ENCODE measurements at places on chromosomes 1 and 21. TPM values are rescaled to one million over a fixed set of nuclear protein-coding genes. Genes with fewer than 3 reads are reported as not detected.

DNA sequence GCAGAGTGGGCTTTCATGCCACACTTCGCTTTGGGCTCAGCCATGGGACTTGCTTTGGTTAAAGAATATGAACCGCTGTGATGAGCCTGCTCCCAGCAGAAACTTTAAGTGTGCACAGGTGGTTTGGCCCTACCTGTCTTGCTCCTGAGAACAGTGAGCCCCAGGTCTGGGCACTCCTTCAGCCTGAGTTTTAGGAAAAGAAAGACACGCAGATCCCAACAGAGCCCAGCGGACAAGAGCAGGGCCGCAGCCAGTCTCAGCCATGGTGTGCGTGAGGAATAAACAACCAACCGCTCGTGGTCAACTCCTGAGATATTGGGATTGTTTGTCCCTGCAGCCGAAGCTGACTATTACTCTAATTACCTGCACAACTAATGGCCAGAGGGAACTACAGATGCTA is 217.1 kb upstream of the C1orf174 start:
- no peaks in the 10 kb centered on the region for H3K36me3 ChIP-seq
- no peaks in the 10 kb centered on the region for H3K27me3 ChIP-seq
- H3K4me1 ChIP-seq = no peaks in the 10 kb centered on the region
- DNase-seq = no peak
- H3K27ac ChIP-seq = no peak overlapping the region

GRCh38 chr1:200780545-200781369 is 42.1 kb downstream of the CAMSAP2 start:
- H3K27ac ChIP-seq = peak overlapping the region; percentile 39
- H3K36me3 ChIP-seq = peaks cover 14% of the 10 kb centered on the region
- H3K4me3 ChIP-seq = no peak overlapping the region
- H3K4me1 ChIP-seq = peaks cover 24% of the 10 kb centered on the region
- H3K27me3 ChIP-seq = no peaks in the 10 kb centered on the region

GRCh38 chr1:14726606-14727005 is 128.1 kb downstream of the KAZN start:
- DNase-seq = no peak
- peaks cover 16% of the 10 kb centered on the region for H3K27me3 ChIP-seq
- no peaks in the 10 kb centered on the region for H3K36me3 ChIP-seq
- no peak overlapping the region for H3K27ac ChIP-seq

Gene CASQ2
- not detected for total RNA-seq

Gene CAMK2N1
- 13.2 TPM for total RNA-seq

DNA sequence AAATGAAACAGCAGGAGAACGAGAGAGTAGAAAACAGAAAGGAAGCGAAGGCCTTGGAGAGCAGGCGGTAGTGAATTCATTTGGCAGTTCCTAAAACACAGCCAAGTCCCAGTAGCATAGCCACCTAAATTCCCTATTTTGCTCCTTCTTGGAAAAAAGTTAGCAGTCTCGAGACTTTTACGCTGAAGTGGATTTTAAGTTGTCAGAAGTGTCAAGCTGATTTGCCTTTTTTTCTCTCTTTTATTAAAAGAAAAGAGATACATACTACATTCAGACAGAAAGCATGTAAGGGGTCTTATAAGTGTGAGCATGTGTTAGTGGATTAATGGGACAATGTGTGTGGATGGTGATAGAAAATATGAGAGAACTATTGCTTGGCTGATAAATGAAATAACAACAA is 19.2 kb downstream of the NFIA start:
- no peak overlapping the region for H3K4me3 ChIP-seq
- H3K36me3 ChIP-seq = no peaks in the 10 kb centered on the region
- H3K4me1 ChIP-seq = peaks cover 26% of the 10 kb centered on the region
- DNase-seq = no peak
- H3K27ac ChIP-seq = peak overlapping the region; percentile 45
- H3K27me3 ChIP-seq = no peaks in the 10 kb centered on the region

Gene SPOCD1
- 7.3 TPM for total RNA-seq

DNA sequence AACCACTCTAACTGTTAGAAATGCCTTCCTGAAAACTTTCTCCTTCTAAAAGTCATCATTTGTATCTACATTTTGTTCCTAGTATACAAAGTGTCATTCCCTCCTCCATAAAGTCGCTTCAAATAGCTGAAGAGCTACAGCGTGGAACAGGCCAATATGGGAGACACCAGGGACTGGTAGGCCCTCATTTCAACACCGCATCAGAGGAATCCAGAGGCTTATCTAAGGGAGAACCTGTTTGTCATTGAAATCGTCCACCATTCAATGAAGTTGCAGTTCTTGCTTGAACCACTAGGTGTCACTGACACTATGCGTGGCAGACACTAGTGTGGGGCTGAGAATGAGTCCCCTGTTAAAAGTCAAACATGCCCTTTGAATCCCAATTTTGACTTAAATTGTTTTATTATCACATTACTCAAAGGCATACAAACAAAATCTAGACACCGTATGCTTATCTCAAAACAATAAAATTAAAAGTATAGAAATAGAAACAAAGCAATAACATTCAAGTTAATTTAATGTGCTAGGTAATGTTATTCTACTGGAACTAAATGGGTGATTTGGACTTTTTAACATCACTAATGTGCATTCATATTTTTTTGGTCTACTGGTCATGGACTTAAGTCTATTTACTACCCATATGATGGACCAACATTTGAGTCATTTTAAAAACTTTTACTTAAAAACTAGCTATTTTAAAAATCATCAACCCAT is 182.3 kb downstream of the FCRL5 start:
- H3K4me1 ChIP-seq = peaks cover 4% of the 10 kb centered on the region
- H3K27me3 ChIP-seq = peaks cover 41% of the 10 kb centered on the region
- H3K36me3 ChIP-seq = no peaks in the 10 kb centered on the region
- no peak for DNase-seq
- no peak overlapping the region for H3K4me3 ChIP-seq

DNA sequence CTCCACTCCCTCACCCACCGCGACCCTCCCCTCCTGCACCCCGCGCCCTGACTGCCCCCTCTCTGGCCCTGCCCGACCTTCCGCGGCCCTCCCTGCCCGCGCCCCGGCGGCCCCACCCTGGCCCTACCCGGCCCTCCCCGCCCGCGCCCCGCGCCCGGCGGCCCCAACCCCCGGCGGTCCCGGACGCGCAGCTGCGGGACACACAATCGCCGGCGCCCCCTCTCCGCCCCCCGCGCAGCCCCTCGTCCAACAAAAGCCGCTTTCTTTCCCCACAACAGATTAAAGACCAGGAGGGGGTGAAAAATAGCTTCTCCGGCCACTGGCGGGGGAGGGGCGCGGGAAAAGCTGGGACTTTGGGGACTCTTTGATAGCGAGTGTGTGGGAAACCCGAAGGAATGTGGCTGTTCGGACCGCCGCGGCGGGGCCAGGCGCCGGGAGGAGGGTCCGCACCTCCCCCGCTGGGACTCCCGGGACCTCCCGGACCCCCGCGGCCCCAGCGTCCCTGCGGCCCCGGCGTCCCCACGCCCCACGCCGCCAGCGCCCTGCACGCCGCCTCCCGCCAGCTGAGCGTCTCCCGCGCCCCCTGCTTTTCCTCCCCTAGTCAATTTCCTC is 8.8 kb upstream of the ID3 start:
- DNase-seq = no peak
- H3K36me3 ChIP-seq = no peaks in the 10 kb centered on the region
- H3K27me3 ChIP-seq = no peaks in the 10 kb centered on the region

DNA sequence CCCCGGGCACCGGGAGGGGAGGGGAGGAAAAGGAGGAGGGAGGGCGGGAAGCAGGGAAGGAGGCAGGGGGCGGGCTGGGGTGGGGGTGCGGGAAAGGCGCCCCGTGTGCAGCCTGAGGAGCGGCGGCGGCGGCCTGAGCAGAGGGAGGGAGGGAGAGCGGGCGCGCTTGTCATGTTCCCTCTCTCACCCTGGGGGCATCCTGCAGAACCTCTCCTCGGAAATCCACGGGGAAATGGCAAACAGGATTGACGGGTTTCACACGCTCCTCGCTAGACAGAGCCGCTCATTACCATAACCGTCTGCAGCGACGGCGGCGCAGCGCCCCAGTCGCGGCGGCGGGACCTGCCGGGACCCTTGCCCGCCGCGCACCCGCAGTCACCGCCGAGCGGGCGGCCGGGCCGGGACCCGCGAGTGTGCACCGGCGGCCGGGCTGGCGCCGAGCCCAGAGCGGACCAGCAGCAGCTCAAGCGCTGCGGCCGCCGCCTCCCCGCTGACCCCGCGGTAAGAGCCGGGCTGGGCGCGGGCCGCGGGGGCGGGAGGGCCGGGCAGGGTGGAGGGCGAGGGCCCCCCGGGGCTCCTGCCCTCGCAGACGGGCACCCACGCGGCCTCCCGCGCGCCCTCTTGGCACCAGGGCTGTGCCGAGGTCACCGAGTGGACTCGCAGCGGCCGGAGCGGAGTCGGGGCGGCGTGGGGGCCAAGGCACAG is at the start of gene SERTAD4:
SERTAD4 (plus strand) TSS at position 286 of the 705 bp plus-strand sequence. CDS start 5,165 bp downstream, outside the sequence.
- peak within 1 kb of the TSS; percentile 78 for H3K4me3 ChIP-seq
- no peak for DNase-seq
- H3K36me3 ChIP-seq = no peaks in the 10 kb centered on the region
- peaks cover 43% of the 10 kb centered on the region for H3K4me1 ChIP-seq
- H3K27ac ChIP-seq = peak within 1 kb of the TSS; percentile 80
- no peaks in the 10 kb centered on the region for H3K27me3 ChIP-seq

GRCh38 chr1:84090447-84091245 is 53.4 kb upstream of the PRKACB start:
- no peak overlapping the region for H3K27ac ChIP-seq
- H3K27me3 ChIP-seq = no peaks in the 10 kb centered on the region
- H3K36me3 ChIP-seq = peaks cover 3% of the 10 kb centered on the region
- H3K4me3 ChIP-seq = no peak overlapping the region
- peaks cover 31% of the 10 kb centered on the region for H3K4me1 ChIP-seq
- DNase-seq = no peak

DNA sequence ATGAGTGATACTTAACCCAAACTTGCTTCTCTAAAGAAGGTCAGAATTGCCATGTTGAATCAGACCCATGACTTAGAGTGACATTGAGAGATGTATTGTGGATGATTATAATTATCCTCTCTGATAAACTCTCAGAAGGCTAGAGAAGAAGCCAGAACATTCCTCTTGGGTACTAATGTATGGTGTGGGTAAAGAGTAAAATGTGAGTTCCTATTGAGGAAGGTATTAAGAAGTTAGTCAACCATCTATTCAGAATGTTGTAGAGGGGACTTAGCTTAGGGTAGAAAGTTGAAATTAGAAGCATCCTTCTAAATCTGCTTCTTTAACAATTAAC is 7.3 kb downstream of the GMEB1 start:
- H3K27ac ChIP-seq = no peak overlapping the region
- H3K4me3 ChIP-seq = no peak overlapping the region
- H3K4me1 ChIP-seq = peaks cover 2% of the 10 kb centered on the region

- H3K4me1 ChIP-seq = peaks cover 8% of the 10 kb centered on the region
- no peaks in the 10 kb centered on the region for H3K27me3 ChIP-seq
- H3K4me3 ChIP-seq = no peak overlapping the region
- H3K36me3 ChIP-seq = no peaks in the 10 kb centered on the region
Measured at GRCh38 chr1:79519084-79519760, 512.7 kb upstream of the ADGRL4 start.

DNA sequence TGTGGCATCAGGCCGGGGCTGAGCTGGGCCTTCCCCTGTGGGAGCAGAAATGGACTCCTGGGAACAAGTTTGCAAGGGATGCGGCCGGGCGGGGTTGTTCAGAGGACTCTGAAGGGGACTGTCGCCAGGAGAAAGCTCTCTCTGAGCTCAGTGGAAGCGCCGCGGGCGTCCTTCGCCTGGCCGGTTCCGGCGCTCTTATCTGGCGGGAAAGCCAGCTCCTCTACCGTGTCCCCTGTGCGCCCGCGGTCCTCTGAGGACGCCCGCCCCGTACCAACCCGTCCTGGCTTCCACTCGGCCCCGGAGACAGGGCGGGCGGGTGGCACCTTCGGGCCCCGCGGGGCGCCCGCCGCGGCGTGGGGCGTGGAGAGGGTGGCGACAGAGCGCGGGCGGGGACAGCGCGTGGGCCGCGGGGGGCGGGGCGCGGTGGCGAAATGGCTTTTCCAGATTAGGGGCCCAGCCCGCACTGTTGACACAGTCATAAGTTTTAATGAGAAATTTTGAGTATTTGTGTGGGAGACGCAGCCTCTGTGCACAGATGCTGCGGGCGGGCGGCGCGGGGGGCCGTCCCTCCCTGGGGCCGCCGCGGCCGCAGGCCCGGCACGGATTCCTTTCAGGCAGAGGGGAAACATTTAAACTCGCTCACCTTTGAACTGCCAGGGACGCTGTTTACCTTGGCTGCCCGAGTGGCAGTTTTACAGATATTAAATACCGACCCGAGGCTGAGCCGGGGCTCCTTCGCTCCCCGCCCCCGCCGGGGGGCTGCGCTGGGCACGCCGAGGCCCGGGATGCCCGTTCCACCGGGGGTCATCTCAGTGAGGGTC is 70.2 kb downstream of the FOXD2 start:
- H3K4me1 ChIP-seq = peaks cover 4% of the 10 kb centered on the region
- no peak for DNase-seq
- H3K4me3 ChIP-seq = peak overlapping the region; percentile 69
- no peak overlapping the region for H3K27ac ChIP-seq

Gene LCE2B
- not detected for total RNA-seq

DNA sequence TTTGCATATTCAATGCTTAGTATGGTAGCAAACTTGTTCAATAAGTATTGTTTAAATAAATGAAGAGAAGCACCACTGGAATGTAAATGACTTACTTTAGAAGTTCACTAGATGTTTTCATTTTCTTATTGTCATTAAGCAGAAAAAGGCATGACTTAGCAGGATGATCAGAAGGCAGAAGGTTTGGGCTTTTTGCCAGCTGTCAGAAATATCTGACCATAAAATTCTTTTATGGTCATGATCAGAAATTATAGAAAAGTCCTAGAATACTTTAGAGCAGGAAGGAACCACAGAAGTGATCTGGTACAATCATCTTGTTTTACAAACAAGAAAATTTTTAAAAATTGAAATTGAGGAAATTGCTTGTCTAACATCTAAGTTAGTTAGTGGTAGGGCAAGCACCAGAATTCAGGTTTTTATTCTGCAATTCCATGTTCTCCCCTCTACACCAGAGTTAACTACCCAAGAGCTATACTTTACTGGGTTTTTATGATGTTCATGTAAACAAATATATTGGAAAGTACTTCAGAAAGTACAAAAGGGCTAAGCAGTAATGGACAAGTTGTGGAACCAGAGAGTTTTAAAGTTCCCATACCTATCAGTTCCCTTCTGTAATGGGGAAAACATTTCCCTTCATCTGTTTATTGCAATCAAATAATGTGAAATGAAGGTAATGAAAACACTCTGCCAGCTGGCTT is 10.1 kb downstream of the FMO5 start:
- no peak overlapping the region for H3K27ac ChIP-seq
- no peaks in the 10 kb centered on the region for H3K27me3 ChIP-seq
- no peak overlapping the region for H3K4me3 ChIP-seq
- no peak for DNase-seq
- no peaks in the 10 kb centered on the region for H3K36me3 ChIP-seq

Gene CLDN14
- total RNA-seq = not detected

- no peaks in the 10 kb centered on the region for H3K27me3 ChIP-seq
- no peak for DNase-seq
- H3K4me3 ChIP-seq = no peak overlapping the region
- peaks cover 16% of the 10 kb centered on the region for H3K36me3 ChIP-seq
- H3K27ac ChIP-seq = peak overlapping the region; percentile 74
Measured at GRCh38 chr1:88802404-88802803, 89.0 kb downstream of the GTF2B start.
